GM12878 (cell line): ENCODE measurements at places on chromosomes 7 and 10.
A peak's percentile ranks its signal among the peaks of the same experiment; 100 is the strongest.

DNA sequence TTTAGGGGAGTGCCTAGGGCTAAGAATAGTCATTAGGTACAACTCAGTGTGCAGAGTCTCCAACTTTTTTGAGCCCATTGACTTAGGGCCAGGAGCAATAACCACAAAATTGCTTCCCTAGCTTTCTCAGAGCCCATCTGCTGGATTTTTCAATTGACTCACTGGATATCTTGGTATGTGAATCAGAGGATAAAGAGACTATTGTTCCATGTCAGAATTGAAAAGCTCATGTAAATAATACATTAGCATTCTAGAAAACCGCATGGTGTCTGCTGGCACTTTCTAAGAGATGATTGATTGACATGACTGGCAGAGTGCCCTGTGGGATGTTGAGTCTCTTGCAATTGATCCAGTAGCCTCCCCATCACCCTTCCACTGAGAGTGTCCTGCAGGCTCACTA is 246.2 kb downstream of the CCDC7 start:
- no peak for DNase-seq

DNA sequence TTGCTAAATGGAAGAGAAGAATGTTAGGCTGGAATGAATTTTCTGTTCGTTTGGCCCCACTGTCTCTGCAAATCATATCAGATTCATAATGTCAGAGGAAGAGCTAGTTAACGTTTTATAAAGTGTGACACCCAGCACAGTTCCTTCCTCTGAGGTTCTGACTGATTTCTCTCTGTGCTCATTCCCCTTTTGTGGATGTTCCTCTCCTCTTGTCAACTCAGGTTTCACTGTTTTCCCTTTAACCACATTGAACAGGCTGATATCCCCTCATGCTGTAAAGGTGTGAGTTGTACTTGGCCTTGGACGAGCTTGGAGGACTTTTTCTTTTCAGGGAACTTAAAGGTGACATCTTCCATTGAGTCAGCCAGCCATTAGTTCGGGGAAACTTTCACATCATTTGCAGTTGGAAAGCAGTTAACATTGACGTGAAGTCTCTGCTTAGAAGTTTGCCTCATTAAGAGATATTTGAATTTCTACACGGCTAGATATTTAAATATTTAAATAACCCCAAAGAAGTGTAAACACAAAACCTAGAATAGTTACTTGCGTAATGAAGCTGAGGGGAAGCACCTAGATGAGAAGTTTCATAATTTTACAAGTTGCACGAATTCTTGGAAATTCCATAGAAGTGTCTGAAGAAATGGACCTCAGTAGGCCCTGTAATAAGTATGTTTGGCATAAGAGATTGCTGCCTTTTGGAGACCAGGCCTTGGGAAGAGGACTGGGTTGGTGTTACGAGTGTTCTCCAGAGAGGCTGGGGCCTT is 101.5 kb upstream of the EGR2 start:
- DNase-seq = no peak

DNA sequence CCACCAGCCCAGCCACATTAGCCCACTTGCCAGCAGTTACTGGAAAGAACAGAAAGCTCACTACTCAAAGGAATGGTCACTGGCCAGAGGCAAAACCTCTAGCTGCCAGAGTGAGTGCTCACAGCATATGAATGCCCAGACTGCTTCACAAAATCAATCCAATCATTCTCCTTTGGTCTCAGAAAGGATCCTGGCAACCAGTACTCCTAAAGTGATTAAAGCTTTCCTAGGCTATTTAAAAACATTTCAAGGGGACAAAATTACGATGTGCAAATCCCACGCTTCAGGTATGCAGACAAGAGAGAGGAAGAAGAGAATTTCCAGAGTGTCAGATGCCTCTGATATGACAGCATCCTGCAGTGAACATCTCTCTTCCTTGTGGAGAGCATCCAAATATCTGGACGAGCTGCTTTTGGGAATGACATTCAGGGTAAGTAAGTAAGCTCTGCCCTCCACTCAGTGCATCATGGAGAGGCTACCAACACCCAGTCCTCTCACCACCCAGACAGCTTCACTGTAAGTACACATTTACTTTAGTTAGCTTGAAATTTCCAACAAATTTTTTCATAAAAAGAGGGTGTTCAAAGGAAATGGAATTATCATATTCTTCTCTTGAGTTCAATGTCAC is 25.1 kb downstream of the ICA1 start:
- DNase-seq = no peak

GRCh38 chr10:4847561-4848355 is 21.8 kb downstream of the AKR1E2 start:
- no peak for DNase-seq

GRCh38 chr7:139332697-139333359 is 8.3 kb upstream of the FMC1 start:
- no peak for DNase-seq

DNA sequence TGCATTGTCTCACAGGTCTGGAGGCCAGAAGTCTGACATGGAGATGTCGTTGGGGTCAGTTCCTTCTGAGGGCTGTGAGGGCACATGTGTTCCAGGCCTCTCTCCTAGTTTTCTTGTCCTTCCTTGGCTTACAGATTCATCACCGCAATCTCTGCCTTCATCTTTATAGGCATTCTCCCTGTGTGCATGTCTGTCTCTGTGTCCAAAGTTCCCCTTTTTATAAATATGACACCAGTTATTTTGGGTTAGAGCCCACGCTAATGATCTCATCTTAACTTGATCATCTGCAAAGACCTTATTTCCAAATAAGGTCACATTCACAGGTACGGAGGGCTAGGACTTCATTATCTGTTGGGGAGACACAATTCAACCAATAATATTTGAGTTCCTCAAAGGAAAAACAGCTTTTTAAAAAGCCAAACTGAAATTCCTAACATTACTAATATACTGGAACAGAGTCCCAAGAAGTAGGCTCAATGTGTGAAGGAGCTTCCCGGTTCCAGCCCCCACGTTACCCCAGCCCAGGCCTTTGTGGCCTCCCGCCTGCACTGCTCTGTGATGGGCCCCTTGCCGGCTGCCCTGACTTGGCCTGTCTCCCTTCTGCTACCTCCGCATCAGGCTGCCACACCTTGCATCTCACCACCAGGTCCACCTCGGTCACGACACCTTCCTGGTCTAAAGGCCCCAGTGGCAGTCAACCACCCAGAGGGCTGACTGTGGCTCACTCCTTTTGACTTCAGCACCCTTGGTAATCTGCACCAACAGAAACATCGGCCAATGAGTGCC is 142.7 kb downstream of the KCNMA1 start:
- no peak for DNase-seq

DNA sequence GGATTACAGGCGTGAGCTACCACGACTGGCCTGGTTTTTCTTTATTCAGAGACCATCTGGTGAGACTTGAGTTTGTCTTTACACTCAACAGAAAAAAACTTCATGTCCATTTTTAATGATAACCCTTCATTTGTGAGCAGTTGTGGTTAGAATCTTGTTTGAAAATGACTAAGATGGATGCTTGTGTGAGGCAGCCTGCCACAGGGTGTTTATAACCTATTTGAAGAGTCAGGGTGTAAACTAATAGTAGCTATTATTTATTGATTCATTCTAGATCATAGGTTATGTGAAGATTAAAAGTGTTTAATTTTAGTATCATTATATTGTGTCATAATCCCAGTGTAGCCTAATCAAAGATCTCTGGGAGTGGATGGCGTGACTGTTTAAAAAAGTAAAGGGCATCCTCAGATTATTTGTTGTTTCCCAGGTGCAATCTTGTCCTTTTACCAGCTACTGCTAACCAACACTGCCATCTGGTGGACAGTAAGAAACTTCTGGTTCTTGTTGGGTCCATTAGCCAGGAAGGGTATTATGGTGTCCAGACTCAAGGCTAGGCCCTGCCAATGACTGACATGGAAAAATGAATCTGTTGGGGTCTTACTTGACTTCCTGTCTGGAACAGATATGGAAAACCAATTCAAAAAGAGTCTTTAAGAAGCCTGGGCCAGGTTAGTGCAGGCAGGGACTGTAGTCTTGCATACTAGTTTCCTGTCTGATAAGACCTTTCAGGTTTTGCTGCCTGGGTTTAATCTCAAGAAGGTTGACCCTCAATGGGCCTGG is 24.9 kb downstream of the NRBF2 start:
- peak; percentile 49 for DNase-seq

DNA sequence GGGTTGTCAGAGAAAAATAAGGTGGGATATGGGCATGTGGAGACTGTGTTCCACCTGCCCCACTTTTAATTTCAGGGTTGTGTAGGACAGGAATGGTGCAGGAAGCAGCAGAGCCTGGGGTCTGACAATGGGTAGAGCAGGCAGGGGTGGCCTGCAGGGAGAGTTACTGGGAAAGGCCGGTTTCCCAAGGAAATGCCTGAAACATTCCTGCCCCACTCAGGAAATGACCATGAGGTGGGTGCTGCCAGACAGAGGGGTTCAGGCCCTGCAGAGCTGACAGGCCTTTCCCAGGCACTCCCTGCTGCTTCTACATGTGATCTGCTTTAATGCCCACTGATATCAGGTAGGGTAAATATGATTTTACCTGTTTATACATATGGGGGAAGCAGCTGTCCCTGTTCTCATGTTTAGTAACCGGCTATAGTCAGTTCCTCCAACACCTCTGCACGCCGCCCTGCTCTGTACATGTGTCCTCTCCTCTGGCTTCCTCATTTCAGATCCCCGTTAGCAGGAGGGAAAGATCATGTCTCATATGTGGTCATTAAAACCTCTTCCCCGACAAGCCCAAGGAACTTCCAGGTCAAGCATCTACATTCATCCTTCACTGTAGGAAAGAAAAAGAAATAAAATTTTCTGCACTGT is 118.6 kb upstream of the PRSS58 start:
- no peak for DNase-seq

- DNase-seq = no peak
Observed at GRCh38 chr7:74412603-74413002, 41.1 kb upstream of the GTF2IRD1 start.

- no peak for DNase-seq
Observed at GRCh38 chr7:100655908-100656674, at the start of gene ACTL6B. Gene ACTL6B, minus strand, starts transcription at chr7:100656448. Its CDS starts 94 bp downstream, at chr7:100656354.

DNA sequence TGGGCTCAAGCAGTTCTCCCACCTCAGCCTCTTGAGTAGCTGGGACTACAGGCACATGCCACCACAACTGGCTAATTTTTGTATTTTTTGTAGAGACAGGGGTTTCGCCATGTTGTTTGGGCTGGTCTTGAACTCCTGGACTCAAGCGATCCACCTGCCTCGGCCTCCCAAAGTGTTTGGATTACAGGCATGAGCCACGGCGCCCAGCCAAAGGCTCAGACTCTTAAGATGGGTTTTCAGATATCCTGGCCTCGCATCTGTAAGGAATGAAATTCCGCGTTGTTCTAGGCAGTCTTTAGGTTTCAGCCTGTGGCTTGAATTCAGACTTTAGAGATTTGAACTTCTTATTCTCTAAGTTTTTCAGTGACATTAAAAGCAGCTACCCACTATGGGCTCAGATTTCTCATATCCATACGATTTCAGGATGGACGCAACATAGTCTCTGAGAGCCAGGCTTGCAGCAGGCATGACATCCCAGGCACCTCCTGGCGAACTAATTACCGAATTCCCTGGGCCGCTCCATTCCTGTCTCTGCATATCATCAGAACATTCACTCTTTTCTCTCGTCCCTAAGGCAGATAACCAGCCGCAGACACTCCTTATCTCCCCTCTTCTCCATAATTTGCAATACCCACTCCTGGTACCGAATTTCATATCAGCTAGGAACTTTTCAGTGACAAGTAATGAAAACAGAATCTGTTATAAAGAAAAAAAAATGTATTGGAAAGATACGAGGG is 29.7 kb downstream of the IL15RA start:
- no peak for DNase-seq

DNA sequence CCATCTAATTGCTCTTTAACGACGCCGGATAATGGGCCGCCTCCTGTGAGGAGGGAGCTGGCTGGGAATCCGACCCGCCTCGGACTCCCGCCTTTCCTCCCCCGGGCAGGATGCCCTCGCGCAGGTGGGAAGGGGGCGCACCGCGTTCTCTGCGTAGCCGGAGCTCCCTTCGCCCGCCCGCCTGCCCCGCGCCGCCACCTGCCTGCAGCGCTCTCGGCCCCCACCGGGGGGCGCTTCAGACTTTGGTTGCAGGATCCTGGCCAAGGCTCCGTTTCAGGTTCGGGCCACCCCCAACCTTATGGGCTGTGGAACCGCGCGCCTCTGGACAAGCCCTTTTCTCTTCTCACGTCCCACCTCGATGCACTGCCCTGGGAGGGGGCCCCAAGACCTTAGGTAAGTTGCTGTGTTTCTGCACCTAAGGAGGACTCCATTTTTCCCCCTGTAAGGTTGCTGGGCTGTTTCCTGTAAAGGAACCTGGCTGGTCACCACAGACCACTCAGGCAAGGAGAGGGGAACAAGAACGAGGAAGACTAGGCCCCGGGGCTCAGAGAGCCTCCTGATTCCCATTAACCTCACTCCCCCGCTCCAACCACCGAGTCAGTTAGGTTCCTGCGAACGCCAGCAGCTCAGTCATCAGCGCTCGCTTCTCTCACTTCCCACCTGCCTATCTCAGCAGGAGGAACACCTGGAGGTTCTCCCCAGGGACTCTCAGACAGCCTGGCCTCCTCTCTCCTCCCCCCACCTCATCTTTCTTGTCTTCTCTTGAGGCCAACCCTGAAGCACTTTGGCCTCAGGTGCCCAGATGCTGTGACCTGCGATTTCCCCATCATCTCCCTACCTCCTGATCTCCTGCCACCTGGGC is 11.3 kb upstream of the KAZALD1 start:
- no peak for DNase-seq

DNA sequence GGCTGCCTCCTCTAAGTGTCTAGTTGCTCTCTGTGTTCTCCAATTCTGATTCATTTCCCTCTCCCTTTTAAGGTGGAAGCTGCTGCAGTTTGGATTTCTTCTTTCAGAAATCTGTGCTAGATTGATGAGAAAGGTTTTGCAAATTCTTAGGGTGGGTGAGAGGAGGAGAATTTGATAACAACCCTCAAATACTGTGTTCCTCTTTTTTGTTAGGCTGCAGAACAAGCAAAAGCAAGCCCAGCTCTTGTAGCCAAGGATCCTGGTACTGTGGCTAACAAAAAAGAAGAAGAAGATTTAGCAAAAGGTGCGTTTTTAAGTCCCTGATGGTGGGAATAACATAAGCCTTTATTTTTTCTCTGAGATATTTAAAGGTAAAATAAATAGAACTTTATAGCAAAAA is 49.1 kb downstream of the STAM start:
- DNase-seq = no peak

GRCh38 chr10:118720685-118721538 is 33.9 kb downstream of the CACUL1 start:
- DNase-seq = no peak

DNA sequence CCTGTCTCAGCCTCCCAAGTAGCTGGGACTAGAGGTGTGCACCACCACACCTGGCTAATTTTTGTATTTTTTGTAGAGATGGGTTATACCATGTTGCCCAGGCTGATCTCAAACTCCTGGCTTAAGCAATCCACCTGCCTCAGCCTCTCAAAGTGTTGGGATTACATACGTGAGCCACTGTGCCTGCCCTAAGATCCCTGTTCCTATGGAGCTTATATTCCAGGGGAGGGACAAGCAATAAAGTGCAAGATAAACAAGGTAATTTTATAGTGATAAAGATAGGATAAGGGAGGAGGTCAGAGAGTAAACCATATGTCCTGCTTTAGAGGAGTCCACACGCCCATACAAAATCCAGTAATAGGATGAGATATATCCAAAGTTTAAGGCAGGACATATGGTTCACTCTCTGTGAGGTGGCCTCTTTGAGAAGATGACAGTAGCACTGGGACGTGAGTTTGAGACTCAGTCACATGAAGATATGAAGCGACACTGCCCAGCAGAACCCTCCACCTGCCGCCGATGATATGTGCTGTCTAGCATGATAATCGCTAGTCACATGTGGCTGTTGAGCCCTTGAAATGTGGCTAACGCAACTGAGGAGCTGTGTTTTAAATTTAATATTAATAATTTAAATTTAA is 113.5 kb upstream of the PDCD4 start:
- DNase-seq = no peak
